ENCODE measurements at places on chromosomes 2 and 18.

DNA sequence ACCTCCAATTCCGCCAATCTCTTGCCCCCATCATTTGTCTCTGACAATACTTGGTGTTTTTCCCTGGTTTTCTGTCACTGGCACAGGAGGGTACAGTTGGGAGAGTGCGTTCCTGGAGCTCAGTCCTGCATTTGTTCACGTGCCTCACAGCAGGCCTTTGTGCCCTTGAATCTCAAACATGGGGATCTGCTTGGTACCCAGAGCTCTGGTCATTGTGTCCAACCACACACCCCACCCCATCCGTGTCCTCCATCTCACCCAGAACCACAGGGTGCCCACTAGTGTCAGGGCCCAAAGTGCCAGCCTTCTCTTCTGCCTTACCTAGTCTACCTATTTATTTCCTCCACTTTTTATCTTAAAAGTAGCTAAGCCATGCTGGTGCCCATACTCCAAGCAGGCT lies 16.2 kb downstream of the GAREM2 start:
- DNase-seq, result no peak

DNA sequence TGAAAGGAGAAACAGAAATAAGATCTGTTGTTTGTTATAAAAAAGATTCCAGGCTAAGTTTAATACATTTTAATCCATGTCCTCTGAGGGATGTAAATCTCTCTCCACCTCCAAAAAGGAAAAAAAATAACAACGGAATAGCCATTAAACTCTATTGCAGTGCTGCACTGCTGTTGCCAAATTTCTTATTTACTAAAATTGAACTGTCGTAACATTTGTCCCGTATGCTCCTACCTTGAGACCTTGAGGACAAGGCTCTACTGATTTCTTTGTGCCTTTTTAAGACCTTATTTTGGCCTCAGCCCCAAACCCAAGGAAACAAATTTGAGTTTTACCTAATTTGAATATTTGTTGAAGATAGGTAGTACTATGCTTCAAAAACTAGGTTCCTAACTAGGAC lies 56.4 kb downstream of the FRZB start:
- no peak for DNase-seq

GRCh38 chr18:9916808-9917207 lies 3.0 kb downstream of the VAPA start:
- DNase-seq, result no peak

DNA sequence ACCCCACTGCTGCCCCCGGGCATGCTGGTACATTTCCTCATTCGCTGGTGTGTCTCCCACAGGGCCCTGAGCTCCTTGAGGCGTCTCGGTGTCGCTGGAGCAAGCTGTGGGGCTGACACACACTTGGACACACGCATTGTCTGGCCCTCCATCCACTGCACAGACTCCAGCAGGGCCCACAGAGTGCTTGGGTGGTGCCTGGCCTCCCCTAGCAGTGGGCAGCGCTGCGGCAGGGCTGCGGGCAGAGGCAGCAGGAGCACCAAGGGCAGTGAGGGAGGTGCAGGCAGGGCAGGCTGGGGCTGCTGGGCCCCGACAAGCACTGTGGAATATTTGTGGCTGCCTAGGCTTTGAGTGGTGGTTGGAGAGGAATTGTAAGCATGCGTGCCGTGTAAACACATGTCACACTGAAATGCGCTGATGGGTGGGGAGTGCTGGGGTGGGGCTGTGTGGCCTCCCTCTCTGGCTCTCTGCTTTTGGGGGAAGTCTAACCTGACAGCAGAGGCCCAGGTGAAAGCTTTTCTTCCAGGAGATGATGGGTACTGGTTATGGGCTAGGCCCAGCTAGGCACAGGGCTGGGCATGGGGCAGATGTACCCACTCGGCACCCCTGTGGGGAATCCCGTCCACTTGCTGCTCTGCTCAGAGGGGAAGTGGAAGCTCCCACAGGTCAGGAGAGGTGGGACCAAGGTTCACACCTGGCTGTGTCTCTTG lies 55.5 kb upstream of the HS6ST1 start:
- DNase-seq, result no peak

- no peak for DNase-seq
Measured at GRCh38 chr2:24233321-24233720, 58.5 kb downstream of the FAM228A start.

DNA sequence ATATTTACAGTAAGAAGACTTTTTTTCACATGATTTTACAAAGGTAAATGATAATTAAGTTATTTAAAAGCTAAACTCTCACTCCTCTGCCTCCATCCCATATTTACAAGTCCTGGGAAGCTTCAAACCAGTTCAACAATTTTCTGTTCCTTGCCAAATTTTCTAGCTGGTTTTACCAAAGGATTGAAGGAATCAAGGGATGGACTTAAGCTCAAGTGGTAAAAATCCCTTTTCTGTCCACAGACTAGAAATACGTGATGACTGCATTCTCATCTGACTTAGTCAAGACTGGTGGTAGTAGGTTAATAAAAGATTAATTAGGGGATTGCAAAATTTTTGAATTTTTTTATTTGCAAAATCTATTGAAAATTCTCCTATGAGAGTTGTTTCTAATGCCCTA lies 297.3 kb downstream of the MTX2 start:
- DNase-seq, result no peak

DNA sequence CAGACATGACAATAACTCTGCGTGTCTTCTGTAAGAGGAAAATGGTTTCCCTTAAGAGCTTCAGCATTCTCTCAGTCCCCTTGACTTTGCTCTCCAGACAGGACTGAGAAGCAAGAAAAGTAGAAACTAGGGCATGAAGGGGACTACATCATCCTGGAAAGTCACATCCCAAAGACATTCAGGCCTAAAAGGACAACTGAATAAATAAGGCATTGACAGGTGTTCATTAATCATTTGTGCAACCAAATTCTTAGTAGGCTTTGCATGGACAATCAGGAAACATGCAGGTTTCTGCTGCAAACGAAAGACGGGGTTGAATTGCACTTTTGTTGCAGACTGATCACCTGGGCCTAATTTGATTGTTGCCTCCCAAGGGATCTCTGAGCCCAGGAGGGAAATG lies 1.2 kb upstream of the SGPP2 start:
- DNase-seq, result no peak

GRCh38 chr2:104746299-104746698 lies 107.6 kb upstream of the POU3F3 start:
- no peak for DNase-seq

- DNase-seq, result no peak
Measured at GRCh38 chr18:9413576-9413975, 61.7 kb upstream of the RALBP1 start.

- no peak for DNase-seq
Measured at GRCh38 chr2:161017780-161018470, 142.3 kb upstream of the TANK start.

DNA sequence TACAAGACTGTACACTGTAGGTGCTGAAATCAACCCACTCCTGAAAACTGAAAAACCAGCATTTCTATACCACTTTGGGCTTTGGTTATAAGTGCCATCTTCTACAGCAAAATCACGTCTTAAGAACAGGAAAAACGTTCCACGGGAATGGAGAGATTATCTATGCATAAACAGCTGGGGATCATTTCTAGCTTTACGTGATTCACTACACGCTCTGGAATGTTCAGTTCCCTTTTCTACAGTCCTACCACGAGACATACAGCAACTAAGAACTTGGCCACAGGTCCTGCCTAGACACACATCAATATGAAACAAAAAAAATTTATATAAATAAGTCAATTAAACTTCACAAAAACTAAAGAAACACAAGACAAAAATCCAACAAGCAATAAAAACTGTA lies 3.6 kb downstream of the CXCR4 start:
- DNase-seq, result no peak

GRCh38 chr18:32770666-32771168 lies 2.1 kb downstream of the KLHL14 start:
- DNase-seq, result no peak

GRCh38 chr2:125491663-125492062 lies 1164.3 kb upstream of the GYPC start:
- no peak for DNase-seq

GRCh38 chr2:224258059-224258458 lies 143.8 kb downstream of the FAM124B start:
- no peak for DNase-seq

GRCh38 chr2:135095591-135095990 lies 43.5 kb downstream of the RAB3GAP1 start:
- no peak for DNase-seq

GRCh38 chr2:201697899-201698298 lies 545 bp downstream of the MPP4 start:
- DNase-seq, result no peak

GRCh38 chr2:125280265-125280664 lies 1255.2 kb downstream of the CNTNAP5 start:
- no peak for DNase-seq

DNA sequence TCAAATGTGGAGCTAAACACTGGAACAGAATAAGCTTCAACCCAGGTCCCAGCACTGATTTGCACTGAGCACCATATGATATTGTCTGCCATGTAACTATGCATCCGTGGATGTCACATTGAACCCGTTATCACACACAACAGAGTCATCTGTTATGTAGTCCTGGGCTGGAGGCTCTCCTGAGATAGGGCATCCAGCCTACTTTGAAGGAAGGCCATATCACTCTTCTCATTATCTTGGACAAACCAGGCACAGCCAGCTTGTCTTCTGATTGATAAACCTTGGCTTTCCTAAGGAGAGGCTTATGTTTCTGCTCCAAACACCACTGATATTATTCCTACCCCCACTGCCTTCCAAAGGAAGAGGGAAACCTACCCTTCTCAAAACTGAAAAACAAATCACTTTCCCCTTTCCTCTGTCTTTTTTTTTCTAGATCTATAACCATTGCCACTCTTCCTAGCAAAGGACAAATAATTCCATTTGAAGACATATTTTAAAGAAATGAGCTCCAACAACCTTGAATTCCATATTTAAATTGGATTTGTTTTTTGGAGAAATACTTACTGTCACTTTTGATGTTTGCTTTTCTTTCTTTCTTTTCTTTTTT lies 16.4 kb downstream of the RSAD2 start:
- DNase-seq, result no peak

GRCh38 chr2:130198343-130198742 lies at the start of gene TUBA3E:
TSS of gene TUBA3E (minus strand) at chr2:130198439. CDS start at chr2:130198360, 79 bp downstream.
- no peak for DNase-seq

All from left ventricle myocardium superior (tissue), 1 donor.